ENCODE measurements at places on chromosomes 7 and 10.

- DNase-seq, result no peak
These were observed 250.1 kb downstream of the CDK14 start for GRCh38 chr7:90846192-90846591.

DNA sequence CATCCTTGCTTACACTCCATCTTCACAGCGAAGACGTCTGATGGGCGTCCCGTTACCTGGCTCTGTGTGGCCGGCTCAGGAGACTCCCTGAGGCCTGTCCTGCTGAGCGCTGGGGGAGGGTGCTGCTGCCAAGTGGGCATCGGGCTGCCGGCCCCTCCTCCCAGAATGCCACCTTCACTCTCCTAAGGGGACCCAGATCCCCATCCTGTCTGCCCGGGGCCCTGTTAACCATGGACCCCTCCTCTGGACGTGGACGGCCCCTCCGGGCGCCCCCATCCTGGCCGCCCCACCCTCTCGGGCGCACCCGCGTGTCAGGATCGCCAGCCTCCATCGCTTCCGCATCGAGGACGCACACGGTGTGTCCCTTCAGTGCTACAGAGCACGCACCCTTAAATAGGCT, 7.3 kb upstream of the FOXL3 start:
- no peak for DNase-seq

DNA sequence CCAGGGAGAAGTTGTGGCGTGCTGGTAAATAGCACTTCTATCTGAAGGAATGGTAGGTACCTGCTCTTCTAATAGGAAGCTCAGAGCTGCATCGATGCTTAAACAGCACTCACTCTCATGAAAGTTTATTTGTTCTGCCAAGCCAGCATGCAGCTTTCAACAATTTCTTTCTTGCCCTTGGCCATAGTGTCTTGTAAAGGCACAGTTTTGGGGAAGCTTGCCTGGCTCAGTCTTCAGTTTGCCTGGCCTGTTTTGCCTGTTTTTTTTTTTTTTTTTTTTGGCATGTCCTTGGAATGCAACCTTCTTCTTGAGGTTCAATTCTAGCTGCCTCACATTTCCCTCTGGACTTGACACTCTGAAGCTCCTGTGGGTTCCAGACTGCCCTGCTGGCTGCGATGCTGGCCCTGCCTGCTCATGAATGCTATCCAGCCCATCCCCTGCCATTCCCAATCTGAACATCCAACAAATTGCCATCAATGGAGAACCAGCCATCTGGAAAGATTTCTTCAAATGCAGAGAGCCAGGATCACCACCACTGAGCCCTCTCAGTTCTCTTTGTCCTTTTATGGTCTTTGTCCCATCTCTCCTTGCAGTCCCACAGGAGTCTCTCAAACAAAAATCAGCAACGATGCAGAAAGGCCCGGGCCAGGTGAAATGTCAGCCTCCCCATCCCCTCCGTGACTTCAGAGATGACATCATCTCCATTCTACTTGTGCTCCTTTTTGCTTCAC, 133.9 kb downstream of the ANLN start:
- no peak for DNase-seq

GRCh38 chr10:76649723-76650127, 987.9 kb downstream of the KCNMA1 start:
- DNase-seq, result peak; percentile 60
